ENCODE measurements at places on chromosomes 5 and 9.

DNA sequence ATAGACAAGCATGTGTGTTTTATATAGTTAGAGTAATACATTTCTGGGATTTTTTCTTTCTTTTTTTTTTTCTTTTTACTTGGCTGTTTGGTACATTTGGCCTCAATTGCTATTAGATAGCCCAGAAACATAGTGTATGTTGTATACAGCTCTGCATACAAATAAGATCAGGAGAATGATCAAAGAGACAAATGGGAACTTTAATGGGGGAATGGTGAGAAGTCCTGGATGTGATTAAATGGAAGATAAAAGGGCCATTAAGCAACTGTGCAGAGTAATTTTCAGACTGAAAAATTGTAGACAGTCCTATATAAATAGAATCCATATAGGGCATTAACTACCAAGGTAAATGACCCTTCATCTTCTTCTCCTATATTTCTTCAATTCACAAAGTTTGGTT is 575.6 kb downstream of the EBF1 start:
- DNase-seq: no peak

DNA sequence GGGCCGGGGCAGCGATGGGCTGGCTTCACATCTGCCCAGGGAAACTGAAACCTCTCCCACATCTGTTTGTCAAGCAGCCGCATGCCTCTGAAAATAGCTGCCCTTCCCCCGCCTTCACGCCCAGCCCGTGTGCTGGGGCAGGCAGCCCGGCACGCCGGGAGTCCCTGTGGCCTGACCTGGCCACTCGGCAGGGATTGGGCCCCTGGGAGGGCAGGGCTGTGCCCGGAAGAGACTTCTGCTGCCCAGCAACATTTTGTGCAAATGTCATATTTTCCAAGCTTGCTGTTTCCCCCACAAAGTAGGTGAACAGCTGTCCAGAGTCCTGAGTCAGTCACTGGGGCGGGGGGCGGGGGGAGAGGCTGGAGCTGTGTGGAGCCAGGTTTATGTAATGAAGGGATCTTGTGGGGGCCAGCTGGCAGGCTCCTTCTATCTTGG is 8.2 kb downstream of the COL27A1 start:
- DNase-seq: peak; percentile 80

DNA sequence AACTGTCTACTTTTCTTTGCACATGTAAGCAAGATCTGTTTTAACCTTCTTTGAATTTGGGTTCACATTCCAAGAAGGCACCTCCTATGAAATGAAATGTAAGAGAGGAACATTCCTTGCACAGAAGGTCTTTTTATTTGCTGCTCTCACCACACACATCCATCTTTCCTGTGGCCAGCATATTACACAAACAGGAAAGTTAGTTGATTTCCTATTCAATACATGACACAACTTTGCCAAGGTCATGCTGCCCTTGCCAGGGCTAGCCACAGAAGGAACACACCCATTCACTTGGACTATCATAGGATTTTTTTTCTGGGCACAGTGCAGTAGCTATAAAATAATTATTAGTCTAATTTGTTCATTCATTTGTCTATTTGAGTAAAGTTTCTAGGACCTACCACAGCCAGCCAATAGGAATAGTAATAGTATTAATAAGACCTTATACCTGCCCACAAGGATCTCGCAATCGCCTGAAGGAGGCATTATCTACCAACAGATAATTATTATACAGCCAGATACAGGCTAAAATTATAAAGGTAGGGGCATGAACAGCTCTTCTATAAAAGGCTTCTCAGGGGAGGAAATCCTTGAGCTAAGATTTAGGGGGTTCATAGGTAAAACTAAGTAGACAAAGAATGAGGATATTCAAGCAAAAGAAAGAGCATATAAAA is 78.1 kb upstream of the NREP start:
- no peak for DNase-seq

DNA sequence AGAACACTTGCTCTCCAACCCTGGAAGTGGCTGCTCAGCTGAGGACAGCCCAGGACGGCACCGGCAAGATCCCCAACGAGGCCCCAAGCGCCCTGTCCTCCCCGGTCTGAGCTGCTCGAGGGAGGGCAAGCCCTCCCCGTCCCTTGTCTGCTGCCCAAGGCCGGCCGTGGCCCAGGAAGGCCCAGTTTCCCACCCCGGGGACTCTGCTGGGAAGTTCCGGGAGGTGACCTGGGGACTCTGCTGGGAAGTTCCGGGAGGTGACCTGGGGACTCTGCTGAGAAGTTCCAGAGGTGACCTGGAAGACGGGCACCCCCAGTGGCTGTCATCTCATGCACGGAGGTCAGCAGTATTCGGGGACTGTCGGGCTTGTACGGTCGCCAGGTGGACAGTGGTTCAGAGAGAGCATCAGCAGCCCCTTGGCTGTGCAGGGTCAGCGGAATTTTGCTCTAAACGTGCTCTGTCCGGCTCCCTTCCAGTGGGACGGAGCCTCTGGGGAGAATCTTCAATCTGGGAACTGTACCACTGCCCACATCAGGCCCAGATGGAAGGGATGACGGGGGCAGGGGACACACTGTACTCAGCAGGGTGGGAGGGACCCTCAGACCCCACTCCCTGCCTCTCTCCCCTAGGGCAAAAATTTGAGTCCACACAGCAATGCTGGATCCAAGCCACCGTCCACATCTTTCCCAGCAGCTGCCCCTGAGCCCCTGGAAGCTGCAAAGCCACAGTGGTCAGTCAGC is 7.2 kb downstream of the NACC2 start:
- DNase-seq: no peak

DNA sequence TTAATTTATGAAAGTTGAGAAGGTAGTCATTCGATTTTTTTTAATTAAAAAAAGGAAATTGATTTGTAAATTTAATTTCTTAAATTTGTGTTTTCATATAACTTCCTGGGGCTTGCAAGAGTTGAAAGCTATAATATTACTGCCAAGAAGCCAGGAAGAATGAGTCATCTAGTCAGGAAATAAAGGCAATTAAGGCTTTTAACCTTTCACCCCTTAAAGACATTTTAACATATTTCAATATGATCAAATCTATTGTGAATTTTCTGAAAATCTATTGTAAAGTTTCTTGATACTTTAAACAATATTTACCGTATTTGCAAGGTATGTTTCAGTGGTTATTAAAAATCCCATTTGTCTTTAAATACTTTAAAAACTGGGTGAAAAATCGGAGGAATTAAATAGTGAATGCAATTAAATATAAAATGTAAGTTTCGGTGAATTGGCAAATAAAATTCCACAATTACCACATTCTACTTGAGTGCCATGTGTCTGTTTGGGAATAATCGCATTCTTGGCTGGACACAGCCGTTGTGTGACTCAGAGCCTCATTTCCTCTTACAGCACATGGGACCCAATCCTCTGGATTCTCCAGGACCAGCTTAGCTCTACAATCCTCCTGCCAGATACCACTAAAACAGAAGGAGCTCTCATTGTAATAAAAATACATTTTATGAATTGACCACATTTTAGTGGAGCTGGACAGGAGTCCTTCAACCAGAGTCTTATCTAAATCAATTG is 310.7 kb downstream of the HCN1 start:
- no peak for DNase-seq

Data from NCI-H524 (cell line).